Activated naive CD8-positive, alpha-beta T cell treated with anti-CD3 and anti-CD28 coated beads, Interleukin-2, amount 10 ng/mL, durations not matched to agents 7 days and 5 days (primary cell): ENCODE measurements at places on chromosomes 7 and 10.
A peak's percentile ranks its signal among the peaks of the same experiment; 100 is the strongest.

- H3K4me1 ChIP-seq, result peaks cover 57% of the 10 kb centered on the region
- no peak overlapping the region for H3K27ac ChIP-seq
- no peak for DNase-seq
- peaks cover 33% of the 10 kb centered on the region for H3K36me3 ChIP-seq
Observed at GRCh38 chr7:3114917-3115316, 71.2 kb upstream of the CARD11 start.

- no peak overlapping the region for H3K27ac ChIP-seq
- H3K4me1 ChIP-seq, result no peaks in the 10 kb centered on the region
- peaks cover 6% of the 10 kb centered on the region for H3K27me3 ChIP-seq
- no peaks in the 10 kb centered on the region for H3K36me3 ChIP-seq
- H3K4me3 ChIP-seq, result no peak overlapping the region
Observed at GRCh38 chr10:60305380-60305892, 84.2 kb downstream of the ANK3 start.

DNA sequence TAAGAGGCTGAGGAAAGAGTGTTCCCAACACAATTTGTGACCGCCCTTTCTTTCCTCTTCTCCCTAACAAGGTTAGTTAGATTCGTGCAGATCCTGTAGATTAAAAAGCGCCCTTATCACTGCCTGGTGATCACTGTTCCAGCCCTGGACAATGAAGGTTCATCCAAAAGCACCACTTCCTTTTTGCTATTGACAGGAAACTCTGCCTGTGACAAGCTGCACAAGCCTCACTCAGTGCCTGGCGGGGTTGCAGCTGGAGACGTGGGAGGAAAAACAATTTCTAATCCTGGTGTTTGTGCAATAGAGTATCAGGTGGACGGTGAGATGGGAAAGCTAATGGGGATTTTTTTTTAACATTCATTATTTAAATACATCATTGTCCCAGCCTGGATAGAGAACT, 105.9 kb upstream of the CAV2 start:
- H3K36me3 ChIP-seq, result no peaks in the 10 kb centered on the region
- no peak overlapping the region for H3K27ac ChIP-seq
- peaks cover 8% of the 10 kb centered on the region for H3K27me3 ChIP-seq
- no peak for DNase-seq
- no peaks in the 10 kb centered on the region for H3K4me1 ChIP-seq
- no peak overlapping the region for H3K4me3 ChIP-seq

DNA sequence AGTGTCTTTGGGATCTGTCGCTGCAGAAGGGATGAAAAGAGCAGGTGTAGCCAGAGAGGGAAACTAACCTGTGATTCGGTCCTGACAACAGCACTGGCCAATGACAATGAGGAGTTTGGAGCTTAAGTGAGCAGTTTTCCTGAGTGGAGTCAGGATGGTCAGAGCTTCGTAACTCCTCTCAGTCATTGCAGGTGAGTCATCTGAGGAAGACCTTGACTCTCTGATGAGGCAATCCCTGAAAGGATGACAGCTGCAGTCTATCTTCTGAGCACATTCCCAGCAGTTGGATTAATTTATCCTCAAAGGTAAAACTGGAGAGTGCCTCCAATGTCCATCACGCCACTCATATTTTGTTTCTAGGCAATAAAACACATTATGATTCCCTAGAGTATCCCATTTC, 401.9 kb downstream of the POM121L12 start:
- H3K36me3 ChIP-seq, result no peaks in the 10 kb centered on the region
- H3K27me3 ChIP-seq, result no peaks in the 10 kb centered on the region
- H3K4me3 ChIP-seq, result no peak overlapping the region
- no peak for DNase-seq
- no peak overlapping the region for H3K27ac ChIP-seq
- H3K4me1 ChIP-seq, result no peaks in the 10 kb centered on the region

DNA sequence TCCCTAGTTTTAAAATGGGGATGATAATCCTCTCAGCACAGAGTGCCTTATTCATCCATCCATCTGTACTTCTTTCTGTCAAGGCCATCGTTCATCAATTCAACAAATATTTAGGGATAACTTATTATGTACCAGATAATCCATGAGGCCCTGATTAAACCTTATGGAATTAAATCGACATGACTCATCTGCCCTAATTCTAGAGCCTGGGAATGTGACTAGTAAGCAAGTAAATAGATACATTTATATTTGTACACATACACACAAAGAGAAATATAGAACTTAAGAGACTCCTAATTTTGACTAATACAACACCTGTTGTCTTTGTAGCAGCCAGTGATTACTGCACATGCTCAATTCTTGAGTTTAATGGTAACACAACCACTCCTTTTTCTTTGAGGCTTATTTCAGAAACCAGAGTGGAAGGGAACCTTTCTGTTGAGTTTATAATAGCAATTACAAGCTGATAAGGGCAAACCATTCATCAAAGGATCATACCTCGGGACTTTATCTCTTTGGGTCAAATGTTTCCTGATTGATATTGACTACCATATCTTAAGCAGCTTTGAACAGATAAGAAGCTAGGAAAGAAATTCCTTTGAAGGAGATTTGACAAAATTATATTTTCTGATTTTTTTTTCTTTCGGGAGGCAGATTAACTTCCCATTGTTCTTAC, 122.7 kb downstream of the ARID5B start:
- no peak overlapping the region for H3K27ac ChIP-seq
- DNase-seq, result no peak
- H3K4me3 ChIP-seq, result no peak overlapping the region
- H3K27me3 ChIP-seq, result no peaks in the 10 kb centered on the region
- peaks cover 16% of the 10 kb centered on the region for H3K4me1 ChIP-seq

GRCh38 chr7:43135129-43135528, 22.7 kb downstream of the HECW1 start:
- no peaks in the 10 kb centered on the region for H3K36me3 ChIP-seq
- no peak overlapping the region for H3K27ac ChIP-seq
- H3K4me1 ChIP-seq, result no peaks in the 10 kb centered on the region

DNA sequence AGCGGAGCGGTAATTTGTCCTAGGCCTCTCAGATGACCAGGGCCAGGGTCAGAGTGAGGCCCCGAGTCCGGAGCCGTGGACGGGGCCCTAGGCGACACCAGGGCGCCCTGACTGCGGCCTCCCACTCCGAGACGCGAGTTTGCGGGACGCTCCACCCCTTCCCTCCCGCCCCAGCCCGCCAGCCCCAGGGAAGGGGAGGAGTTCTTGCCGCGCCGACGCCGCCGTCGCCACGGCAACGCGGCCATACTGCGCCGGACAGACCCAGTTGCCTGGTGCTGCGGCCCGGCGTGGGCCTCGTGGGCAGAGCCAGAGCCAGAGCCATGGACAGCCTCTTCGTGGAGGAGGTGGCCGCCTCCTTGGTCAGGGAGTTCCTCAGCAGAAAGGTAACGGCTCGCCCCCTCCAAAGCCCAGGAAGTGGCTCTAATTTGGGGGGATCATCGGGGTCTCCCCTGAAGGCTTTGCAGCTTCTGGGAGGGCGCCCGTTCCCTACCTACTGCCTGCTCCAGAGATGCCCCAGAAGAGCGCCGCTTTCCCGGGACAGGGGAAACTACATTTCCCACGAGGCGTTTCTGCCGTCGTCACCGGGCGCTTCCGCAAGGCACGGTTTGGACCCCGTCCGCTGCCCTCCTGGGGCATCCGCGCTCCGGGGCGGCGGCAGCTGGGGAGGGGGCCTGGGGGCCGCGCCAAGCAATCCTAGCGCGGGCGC, at the start of gene MINDY4:
MINDY4 (plus strand) TSS at position 244 of the 706 bp plus-strand sequence; CDS start at position 321, 77 bp downstream.
- peak within 1 kb of the TSS; percentile 90 for H3K4me3 ChIP-seq
- peak within 1 kb of the TSS; percentile 85 for H3K27ac ChIP-seq
- peaks cover 4% of the 10 kb centered on the region for H3K27me3 ChIP-seq
- peak; percentile 76 for DNase-seq

- H3K4me3 ChIP-seq, result no peak overlapping the region
- no peaks in the 10 kb centered on the region for H3K27me3 ChIP-seq
- H3K36me3 ChIP-seq, result peaks cover 2% of the 10 kb centered on the region
- H3K27ac ChIP-seq, result no peak overlapping the region
- no peak for DNase-seq
- no peaks in the 10 kb centered on the region for H3K4me1 ChIP-seq
Observed at GRCh38 chr7:1769286-1770200, 99.5 kb downstream of the ELFN1 start.

DNA sequence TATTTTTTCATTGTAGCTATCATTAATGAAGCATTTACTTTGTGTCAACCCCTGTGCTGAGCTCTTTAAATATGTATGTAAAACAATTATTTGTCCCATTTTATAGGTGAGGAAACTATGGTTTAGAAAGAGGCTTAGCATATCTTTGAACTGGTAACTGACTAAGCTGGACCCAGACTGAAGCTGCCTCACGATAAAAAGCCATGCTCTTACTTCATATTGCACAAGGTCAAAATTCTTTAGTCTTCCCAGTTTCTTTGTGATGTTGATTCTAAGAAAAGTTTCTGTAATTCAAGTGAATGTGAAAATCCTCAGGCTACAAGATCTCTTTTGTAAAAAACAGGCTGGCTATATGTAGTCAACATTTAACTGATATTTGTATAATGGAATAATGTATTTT, 46.6 kb upstream of the SLC16A12 start:
- peaks cover 9% of the 10 kb centered on the region for H3K36me3 ChIP-seq
- no peak overlapping the region for H3K4me3 ChIP-seq
- DNase-seq, result no peak

- DNase-seq, result no peak
- peaks cover 1% of the 10 kb centered on the region for H3K36me3 ChIP-seq
- no peaks in the 10 kb centered on the region for H3K4me1 ChIP-seq
- H3K27ac ChIP-seq, result no peak overlapping the region
- H3K27me3 ChIP-seq, result no peaks in the 10 kb centered on the region
Observed at GRCh38 chr7:102215711-102216110, 71.0 kb upstream of the SH2B2 start.

- DNase-seq, result no peak
- no peaks in the 10 kb centered on the region for H3K4me1 ChIP-seq
- H3K36me3 ChIP-seq, result no peaks in the 10 kb centered on the region
- no peak overlapping the region for H3K4me3 ChIP-seq
- H3K27me3 ChIP-seq, result peaks cover 2% of the 10 kb centered on the region
Observed at GRCh38 chr7:135711139-135711469, 16.9 kb downstream of the SLC13A4 start.

DNA sequence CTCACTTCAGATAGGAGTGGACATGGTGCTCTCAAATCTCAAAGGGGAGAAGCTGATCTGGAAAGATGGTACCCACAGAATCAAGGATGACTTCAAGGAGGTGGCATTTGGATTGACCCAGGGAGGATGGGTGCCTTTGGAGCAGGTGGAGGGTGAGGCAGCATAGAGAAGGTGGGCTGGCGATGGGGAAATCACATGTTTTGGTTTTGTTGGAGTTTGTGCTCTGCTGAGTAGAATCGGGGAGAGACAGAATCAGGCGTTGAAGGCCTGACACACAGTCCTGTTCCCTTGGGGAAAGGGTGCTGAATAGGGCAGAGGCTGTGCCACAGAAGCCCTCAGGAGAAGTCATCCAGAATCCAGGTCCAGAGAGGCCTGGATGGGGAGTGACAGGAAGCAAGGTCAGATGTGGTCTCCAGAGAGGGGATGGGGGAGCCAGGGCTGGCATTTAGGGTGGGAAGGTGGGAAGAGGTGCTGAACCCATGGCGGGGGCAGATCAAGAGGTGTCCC, 291.1 kb downstream of the GLRX3 start:
- H3K36me3 ChIP-seq, result no peaks in the 10 kb centered on the region
- DNase-seq, result no peak
- H3K27ac ChIP-seq, result no peak overlapping the region
- H3K4me1 ChIP-seq, result no peaks in the 10 kb centered on the region

DNA sequence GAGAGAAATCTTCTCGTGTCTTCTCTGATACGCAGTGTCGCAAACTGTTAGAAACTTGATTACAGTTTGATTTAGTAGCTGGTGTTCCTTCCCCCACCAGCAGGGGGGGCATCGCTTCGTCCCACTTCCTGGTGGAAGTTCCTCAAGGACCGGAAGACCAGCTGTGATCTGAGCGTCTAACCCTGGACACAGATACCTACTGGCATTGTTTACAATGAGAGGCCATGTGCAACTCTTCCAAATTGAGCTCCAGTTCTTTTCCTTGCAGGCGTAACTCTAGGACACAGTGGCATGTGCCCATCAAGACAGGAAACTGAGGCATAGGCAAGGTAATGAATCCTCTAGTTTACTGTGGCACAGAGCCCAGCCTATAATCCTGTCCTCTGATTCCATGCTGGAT, 219.0 kb downstream of the CCDC3 start:
- no peaks in the 10 kb centered on the region for H3K36me3 ChIP-seq
- peak; percentile 45 for DNase-seq
- H3K27me3 ChIP-seq, result no peaks in the 10 kb centered on the region
- no peak overlapping the region for H3K4me3 ChIP-seq
- H3K27ac ChIP-seq, result no peak overlapping the region

GRCh38 chr10:124734311-124735166, 9.6 kb downstream of the FAM53B start:
- peaks cover 48% of the 10 kb centered on the region for H3K4me1 ChIP-seq
- peaks cover 3% of the 10 kb centered on the region for H3K27me3 ChIP-seq
- peak overlapping the region; percentile 61 for H3K27ac ChIP-seq

- H3K4me1 ChIP-seq, result peaks cover 60% of the 10 kb centered on the region
- peak overlapping the region; percentile 66 for H3K27ac ChIP-seq
- H3K36me3 ChIP-seq, result peaks cover 14% of the 10 kb centered on the region
- DNase-seq, result no peak
- H3K27me3 ChIP-seq, result no peaks in the 10 kb centered on the region
Observed at GRCh38 chr7:111076205-111076604, 14.7 kb upstream of the LRRN3 start.

DNA sequence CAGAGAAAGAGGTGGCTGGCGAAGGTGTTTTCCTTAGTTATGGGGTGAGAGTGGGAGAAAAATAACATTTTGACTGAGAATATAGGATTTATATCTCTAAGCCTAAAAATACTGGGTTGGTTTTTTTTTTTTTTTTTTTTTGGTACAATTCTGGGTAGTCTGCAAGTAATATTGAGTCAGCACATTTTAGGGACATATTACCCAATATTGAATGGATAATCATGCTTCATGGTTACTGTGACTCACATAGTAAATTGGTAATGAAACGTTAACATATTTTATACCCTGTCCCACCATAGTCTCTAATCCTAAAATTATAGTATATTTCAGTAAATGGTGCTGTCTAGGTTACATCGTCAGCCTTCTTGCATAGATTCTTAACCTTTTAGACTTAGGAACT, 91.4 kb downstream of the TPST1 start:
- no peaks in the 10 kb centered on the region for H3K27me3 ChIP-seq
- no peak for DNase-seq
- peaks cover 4% of the 10 kb centered on the region for H3K36me3 ChIP-seq
- no peak overlapping the region for H3K27ac ChIP-seq
- no peak overlapping the region for H3K4me3 ChIP-seq
- H3K4me1 ChIP-seq, result no peaks in the 10 kb centered on the region

GRCh38 chr7:136517971-136518370, 350.5 kb upstream of the CHRM2 start:
- no peak overlapping the region for H3K4me3 ChIP-seq
- no peaks in the 10 kb centered on the region for H3K36me3 ChIP-seq
- H3K27me3 ChIP-seq, result no peaks in the 10 kb centered on the region
- DNase-seq, result no peak

DNA sequence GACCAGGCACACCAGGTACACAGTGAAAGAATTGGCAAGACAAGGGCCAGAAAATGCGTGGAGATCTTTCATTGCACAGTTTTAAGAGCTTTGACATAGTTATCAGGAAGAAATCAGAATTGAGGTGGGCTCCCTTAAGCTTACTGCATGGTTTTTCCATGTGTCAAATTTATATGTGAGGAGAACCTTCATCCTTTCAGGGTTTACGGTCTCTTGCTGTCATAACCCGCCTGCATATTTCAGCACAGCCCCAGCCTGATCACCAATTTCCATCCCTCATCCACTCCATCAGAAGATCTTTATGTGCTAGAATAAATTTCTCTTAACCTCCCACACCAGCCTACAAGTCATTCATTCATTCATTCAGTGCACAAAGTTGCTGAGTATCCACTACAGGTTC, 373.1 kb downstream of the KCNMA1 start:
- H3K27ac ChIP-seq, result peak overlapping the region; percentile 86
- H3K4me1 ChIP-seq, result peaks cover 22% of the 10 kb centered on the region
- peaks cover 16% of the 10 kb centered on the region for H3K27me3 ChIP-seq
- DNase-seq, result no peak
- H3K36me3 ChIP-seq, result peaks cover 2% of the 10 kb centered on the region
